ENCODE measurements at places on chromosomes 5 and 9. TPM values are rescaled to one million over a fixed set of nuclear protein-coding genes. Genes with fewer than 3 reads are reported as not detected.

Gene BHMT2
- polyA plus RNA-seq: not detected

Gene CATSPER3
- polyA plus RNA-seq: not detected

Gene F2RL1
- polyA plus RNA-seq: not detected

Gene PRR16
- polyA plus RNA-seq: 0.25 TPM

Gene TAF1L
- polyA plus RNA-seq: not detected

Gene CCL27
- polyA plus RNA-seq: 0.66 TPM

Gene LECT2
- polyA plus RNA-seq: not detected

Gene SLC6A19
- polyA plus RNA-seq: not detected

Gene SH3PXD2B
- 1.6 TPM for polyA plus RNA-seq

Gene HIGD2A
- polyA plus RNA-seq: 463 TPM

Gene LURAP1L
- polyA plus RNA-seq: 3.6 TPM

Gene SLC36A2
- polyA plus RNA-seq: not detected

Gene ANKRD31
- 0.42 TPM for polyA plus RNA-seq

Gene DMAC1
- 101 TPM for polyA plus RNA-seq

Gene EIF4E1B
- polyA plus RNA-seq: not detected

Gene PTGDS
- polyA plus RNA-seq: 135 TPM

Gene GABRP
- polyA plus RNA-seq: 0.38 TPM

Gene SPEF2
- 33.6 TPM for polyA plus RNA-seq

Gene CER1
- not detected for polyA plus RNA-seq

Gene TRIM36
- 42.3 TPM for polyA plus RNA-seq
